ENCODE measurements at places on chromosomes 5 and 9.

- no peak for DNase-seq
These were observed 24.6 kb downstream of the NKD2 start for GRCh38 chr5:1033178-1033577.

DNA sequence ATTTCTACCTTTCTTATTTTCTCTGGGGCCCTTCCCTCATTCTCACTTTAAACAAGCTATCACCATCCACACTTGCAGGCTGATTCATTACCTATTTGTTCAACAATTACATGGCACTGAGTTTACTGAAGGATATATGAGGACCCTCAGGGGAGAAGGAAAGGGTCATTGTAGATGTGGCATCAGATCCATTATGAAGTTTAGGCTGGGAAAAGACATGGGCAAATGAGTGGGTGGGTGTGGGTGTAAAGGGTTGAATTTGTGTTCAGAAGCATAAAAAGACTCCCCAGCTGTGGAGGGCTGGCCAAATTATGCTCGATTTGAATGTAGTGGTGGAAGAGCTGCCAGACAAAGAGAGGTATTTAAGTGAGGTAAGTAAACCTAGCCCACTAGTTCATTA is 55.9 kb upstream of the MTAP start:
- no peak for DNase-seq

DNA sequence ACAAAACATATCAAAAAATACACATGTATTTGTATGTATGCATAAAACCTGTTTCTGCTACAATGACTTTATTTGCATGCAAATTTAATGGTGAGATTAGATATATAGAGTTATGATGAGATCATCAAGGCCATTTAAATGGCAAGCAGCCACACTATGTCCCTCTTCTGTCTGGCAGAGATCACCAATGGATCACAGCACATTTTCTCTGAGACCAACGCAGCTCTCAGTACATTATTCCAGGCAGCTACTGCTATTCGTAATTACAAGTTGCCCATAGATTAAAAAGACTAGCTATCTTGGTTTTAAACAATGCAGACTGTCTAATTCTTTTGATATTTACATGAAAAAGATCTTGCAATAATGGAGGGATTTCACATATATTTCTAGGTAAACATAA is 629.5 kb downstream of the PDE4D start:
- DNase-seq, result no peak

DNA sequence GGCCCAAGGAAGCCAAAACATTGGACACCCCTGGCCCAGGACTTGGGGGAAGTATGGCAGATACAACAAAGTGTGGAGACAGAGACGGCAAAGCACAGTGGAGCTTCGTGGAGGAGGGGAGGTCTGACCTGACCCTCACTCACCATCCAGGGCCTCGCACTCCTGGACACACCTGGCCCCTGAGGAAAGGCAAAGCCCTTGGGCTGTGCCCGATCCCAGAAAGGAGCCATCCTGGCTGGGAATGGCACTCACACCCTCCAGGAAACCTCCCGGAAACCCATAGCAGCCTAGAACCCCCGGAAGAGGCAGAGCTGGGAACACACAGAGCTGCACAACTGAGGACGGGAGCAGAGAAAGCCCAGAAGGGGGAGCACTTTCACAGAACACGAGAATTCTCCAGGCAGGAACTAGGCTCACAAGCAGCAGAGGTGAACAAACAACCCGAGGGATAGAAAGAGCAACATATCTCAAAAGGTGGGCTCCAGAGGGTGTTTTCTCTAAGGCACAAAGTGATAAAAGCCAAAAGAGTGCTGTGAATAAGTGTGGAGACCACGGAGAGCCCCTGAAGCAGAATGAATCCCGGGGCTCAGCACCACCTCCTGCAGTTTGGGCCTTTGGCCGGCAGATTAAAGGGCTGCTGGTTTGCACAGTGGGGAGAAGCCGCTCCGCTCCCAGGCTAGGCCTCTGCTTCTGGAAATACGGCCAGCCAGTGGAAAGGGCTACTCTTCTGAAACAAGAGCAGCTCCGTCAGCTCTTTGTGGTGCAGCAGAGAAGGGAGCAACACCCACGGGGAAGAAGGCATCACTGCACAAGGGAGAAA is 108.2 kb downstream of the UBE2R2 start:
- no peak for DNase-seq

GRCh38 chr5:95738072-95738471 is 6.9 kb downstream of the RHOBTB3 start:
- DNase-seq, result no peak

DNA sequence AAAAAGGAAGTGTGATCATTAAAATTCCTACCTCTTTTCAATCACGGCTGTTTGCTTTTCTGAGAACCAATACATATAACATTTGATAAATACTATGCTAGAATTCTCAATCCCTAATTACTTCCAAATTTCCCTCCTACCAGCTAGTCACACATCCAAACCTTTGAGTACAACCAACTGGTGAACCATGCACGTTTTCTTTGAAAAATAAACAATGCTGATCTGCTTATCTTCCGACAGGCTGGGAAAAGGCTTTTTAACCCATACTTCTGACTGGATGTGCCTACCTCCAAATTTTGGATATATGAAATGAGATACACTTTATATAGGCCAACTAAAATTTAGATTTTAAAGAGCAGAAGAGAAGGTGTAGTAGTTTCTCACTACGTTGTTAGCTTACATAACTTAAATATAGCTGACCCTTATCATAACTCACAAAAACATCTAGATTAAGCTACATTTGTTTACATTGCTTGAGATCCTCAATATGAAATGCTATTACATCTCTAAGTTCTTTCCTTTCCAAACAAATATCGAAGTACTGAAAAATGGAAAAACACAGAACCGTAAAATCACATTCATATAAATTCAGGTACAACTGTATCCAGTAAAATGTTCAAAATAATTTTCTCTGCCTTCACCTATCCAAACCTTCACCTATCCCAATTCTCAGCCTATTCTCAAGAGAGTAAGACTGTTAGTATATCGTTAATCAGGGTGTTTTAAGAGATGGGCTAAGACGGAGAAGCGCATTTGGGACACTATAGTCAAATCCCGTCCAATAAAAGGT is 2.1 kb downstream of the NR3C1 start:
- no peak for DNase-seq
